ENCODE measurements at places on chromosomes 5 and 9. TPM values are rescaled to one million over a fixed set of nuclear protein-coding genes. Genes with fewer than 3 reads are reported as not detected.
A peak's percentile ranks its signal among the peaks of the same experiment; 100 is the strongest.

The C9orf72 gene
- total RNA-seq: 64.2 TPM

The ORM1 gene
- total RNA-seq: 1.5 TPM

The MOB3B gene
- total RNA-seq: 15.3 TPM

The IFNA21 gene
- total RNA-seq: not detected

The CTXN3 gene
- total RNA-seq: 0.09 TPM

The IFNK gene
- not detected for total RNA-seq

The BTNL3 gene
- 0.34 TPM for total RNA-seq

DNA sequence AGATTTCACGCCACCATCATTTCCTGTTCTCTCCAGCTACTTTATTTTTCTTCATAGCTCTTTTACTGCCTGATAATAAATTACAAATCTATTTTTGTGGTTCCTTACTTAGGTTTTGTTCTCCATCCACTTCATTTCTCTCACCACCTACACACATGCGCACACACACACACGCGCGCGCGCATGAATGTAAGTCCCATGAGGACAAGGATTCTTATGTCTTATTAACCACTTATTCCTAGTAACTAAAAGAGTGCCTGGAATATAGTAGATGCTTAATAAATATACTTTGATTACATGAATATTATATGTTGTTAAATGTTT lies 116.5 kb downstream of the TRPM6 start:
- no peaks in the 10 kb centered on the region for H3K27me3 ChIP-seq
- H3K4me1 ChIP-seq: no peaks in the 10 kb centered on the region
- H3K27ac ChIP-seq: no peak overlapping the region
- no peaks in the 10 kb centered on the region for H3K36me3 ChIP-seq
- no peak overlapping the region for H3K4me3 ChIP-seq
- no peak for DNase-seq

DNA sequence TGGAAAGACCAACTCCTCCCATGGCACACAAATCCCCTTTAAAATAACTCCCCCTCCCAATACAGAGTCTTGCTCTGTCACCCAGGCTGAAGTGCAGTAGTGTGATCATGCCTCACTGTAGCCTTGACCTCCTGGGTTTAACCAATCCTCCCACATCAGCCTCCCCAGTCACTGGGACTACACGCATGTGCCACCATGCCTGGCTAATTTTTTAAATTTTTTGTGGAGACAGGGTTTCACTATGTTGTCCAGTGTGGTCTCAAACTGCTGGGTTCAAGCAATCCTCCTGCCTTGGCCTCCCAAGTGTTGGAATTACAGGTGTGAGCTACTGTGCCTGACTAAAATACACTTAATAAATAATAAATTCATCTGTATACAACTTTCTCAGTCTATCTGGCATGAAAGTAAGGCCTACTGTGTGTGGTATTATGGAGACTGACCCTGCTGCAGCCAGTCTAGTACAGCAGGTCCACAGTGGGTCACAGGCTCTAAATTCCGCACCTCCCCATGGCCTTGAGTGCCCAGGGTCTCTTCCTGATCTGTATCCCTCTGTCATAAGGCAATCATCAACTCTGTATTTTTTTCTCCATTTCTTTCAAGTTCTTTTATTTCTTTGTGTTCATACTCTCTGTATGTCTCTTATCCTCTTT lies 169.4 kb downstream of the MAPKAP1 start:
- H3K4me3 ChIP-seq: no peak overlapping the region
- no peak for DNase-seq
- H3K4me1 ChIP-seq: no peaks in the 10 kb centered on the region
- no peaks in the 10 kb centered on the region for H3K27me3 ChIP-seq

DNA sequence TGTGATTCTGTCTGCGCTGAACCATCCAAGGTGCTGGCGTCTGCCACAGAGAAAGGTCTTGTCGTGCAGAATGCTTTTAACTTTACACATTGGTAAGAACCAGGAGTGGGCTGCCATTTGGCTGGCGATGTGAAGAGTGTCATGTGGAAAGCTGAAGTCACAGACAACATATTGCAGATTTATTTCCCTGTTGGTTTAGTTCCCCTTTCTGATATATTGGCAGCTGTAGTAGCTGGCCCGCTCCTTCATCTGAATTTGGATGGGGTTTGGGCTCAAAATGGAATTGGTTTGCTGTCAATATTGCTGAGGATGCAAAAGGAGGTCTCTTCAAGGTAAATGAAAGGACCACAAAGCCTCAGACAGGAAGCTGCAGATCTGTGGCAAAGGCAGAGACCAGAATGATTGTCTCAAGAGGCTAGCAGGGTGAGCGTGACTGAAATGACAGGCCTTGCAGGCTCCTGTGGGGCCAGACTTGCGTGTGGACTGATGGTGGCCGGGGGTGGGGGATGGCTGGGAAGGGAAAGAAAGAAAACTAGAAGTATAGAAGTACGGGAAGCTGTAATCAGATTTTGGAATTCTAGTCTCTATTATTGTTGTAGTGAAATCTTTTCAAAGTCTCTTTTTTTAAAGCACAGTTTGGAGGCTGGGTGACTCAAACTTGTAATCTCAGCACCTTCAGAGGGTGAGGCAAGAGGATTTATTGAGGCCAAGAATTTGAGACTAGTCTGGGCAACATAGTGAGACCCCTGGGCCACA lies 25.1 kb upstream of the CD180 start:
- no peak for DNase-seq
- H3K4me1 ChIP-seq: no peaks in the 10 kb centered on the region
- no peak overlapping the region for H3K4me3 ChIP-seq
- no peaks in the 10 kb centered on the region for H3K27me3 ChIP-seq

DNA sequence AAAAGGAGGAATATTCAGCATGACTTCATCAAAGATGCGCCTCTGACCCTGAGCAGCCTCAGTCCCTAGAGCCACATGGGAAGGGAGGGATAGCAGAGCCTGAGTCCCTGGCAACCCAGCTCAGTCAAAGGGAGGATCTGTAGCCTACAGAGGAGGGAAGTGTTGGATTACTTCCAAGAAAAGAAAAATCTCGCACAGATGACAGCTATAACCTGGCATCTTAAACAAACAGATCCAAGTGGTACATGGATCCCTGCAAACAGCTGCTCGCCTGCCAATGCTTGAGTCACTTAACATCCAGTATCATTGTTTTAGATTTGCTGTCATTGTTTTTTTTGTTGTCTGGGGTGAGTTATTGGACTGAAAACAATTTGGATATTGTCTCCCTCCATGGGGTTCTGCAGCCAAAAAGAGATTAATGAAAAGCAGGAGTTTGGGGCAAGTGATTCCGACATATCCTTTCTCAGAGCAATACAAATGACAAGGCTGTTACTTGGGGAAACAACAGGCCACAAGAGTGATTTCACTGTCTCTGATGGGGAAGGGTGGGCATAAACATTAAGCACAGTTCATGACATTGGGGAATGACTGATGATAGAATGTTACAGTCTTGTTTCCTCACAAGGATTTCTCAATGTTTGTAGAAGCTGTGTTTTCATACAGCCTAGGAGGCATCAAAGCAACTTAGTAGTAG lies 153.5 kb upstream of the KIF2A start:
- H3K4me1 ChIP-seq: peaks cover 16% of the 10 kb centered on the region
- H3K4me3 ChIP-seq: no peak overlapping the region
- DNase-seq: peak; percentile 33
- no peak overlapping the region for H3K27ac ChIP-seq
- H3K36me3 ChIP-seq: no peaks in the 10 kb centered on the region
- no peaks in the 10 kb centered on the region for H3K27me3 ChIP-seq

GRCh38 chr5:403995-404394 lies 39.0 kb upstream of the EXOC3 start:
- no peak overlapping the region for H3K4me3 ChIP-seq
- no peaks in the 10 kb centered on the region for H3K36me3 ChIP-seq
- DNase-seq: no peak
- H3K27ac ChIP-seq: no peak overlapping the region
- H3K4me1 ChIP-seq: peaks cover 10% of the 10 kb centered on the region

DNA sequence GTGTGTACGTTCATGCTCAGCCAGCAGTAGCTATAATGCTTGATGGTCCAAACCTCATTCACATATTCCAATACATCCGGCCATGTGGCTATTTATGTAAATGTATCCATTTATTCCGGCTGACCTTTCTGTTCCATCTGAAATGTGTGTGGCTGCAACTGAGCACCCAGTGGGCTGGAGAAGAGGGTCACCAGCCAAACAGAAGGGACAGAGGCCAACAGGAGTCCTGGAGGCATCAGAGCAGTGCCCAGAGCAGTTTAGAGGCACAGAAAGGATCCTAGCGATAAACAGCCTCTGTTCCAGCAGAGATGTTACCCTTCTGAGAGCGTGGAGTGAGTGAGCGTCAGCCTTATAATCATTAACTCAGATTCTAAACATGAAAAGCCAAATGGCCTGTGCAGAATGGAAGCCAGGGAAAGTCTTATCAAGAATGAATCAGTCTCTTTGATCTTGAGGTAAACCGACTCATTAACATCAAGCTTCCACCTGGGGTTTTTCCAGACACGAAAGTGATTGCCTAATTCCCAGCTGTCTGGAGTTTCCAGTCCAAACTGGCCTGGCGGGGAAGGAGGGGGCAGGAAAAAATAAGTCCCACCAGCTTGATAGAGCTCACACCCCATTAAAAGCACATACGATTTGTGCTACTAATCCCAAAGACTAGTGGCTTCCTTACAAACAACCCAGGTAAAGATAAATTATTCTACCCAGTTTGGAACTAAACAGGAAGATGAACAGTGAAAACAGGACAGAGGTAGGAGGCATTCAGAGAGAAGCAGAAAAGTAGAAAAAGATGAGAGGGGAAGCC lies 55.7 kb downstream of the SUSD1 start:
- H3K4me1 ChIP-seq: peaks cover 32% of the 10 kb centered on the region
- no peaks in the 10 kb centered on the region for H3K27me3 ChIP-seq
- H3K4me3 ChIP-seq: no peak overlapping the region
- no peak for DNase-seq

DNA sequence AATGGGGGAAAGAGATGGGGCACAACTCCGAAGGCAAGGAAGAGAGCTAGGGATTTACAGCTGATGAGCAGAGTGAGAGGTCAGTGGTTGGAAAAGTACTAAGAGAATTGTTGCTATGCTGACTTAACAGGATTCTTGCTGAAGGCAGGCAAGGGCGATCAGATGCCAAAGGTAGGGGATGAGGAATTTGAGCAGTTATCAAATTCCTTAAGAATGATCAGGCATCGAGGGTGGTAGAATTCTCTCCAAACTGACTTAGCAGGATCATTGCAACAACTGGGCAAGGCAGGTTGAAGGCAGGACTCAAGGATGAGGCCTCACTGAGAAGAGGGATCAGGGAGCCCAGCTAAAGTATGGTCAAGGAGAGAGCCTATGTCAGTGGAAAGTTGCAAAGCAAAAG lies 171.0 kb downstream of the HSD17B3 start:
- H3K27ac ChIP-seq: no peak overlapping the region
- no peaks in the 10 kb centered on the region for H3K36me3 ChIP-seq
- DNase-seq: no peak
- no peak overlapping the region for H3K4me3 ChIP-seq
- peaks cover 34% of the 10 kb centered on the region for H3K4me1 ChIP-seq
- peaks cover 31% of the 10 kb centered on the region for H3K27me3 ChIP-seq

DNA sequence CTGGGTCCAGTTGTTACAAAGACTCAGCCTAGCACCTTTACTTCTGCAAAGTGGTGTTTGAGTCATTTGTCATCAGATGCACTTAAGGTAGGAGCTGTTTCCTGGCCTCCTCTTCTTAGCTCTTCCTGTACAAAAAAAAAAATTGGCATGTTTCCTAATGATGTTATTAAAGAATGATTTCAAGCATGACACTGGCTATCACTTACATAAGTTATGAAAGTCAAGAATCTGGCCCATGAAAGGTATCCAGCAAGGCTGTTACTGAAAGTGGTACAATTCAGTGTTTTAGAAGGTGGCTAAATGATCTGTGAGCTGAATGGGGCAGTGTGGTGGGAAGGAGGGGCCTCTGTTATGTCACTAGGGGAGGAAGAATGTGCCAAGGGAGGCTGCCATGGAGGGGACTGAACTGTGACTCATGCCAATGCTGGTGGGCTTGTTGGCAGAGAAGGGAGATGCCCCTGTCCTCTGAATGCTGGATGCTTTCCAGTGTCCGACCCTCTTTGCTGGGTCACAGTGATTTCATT lies 175.1 kb upstream of the MAP1B start:
- no peak overlapping the region for H3K27ac ChIP-seq
- no peak for DNase-seq
- H3K4me1 ChIP-seq: peaks cover 13% of the 10 kb centered on the region
- no peaks in the 10 kb centered on the region for H3K36me3 ChIP-seq
- H3K27me3 ChIP-seq: no peaks in the 10 kb centered on the region

DNA sequence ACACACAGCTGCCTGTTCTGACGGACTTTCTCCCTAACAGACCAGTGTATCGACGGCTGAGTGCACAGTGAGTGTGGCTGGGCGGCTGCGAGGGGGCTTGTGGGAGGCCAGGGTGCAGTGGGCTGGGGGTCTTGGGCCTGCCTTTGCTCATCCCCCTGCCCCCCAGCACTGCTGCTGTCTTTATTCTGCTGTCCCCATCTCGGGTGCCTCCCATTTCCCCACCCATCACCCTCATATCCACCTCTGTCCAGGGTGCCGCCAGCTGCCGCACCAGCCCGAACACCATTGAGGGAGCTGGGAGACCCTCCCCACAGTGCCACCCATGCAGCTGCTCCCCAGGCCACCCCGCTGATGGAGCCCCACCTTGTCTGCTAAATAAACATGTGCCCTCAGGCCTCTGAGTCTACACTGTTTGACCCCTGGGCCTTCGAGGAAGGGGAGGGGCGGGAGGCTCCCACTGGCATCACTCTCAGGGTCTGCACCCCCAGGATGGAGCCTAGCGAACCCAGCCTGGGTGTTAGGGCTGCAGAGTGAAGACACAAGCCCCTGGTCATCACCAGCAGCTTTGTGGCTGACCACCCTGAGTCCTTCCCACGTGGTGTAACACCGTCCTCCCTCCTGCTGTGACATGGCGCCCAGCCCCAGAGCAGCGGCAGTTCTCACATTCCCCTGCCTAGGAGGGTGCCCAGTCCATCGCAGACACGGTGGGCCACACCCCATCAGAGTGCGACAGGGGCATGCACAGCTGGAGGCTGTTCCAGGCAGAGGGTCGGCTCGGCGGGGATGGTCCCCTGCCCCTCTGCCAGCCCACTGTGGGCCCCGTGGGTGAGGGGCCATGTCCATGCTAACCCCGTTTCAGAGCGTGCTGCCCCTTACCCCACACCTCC lies 4.0 kb downstream of the LCN2 start:
- no peaks in the 10 kb centered on the region for H3K4me1 ChIP-seq
- H3K4me3 ChIP-seq: no peak overlapping the region
- no peaks in the 10 kb centered on the region for H3K27me3 ChIP-seq
- no peaks in the 10 kb centered on the region for H3K36me3 ChIP-seq

GRCh38 chr9:134268747-134269146 lies 57.5 kb upstream of the RXRA start:
- H3K4me1 ChIP-seq: peaks cover 4% of the 10 kb centered on the region
- DNase-seq: no peak
- H3K27ac ChIP-seq: no peak overlapping the region
- no peak overlapping the region for H3K4me3 ChIP-seq
- H3K36me3 ChIP-seq: no peaks in the 10 kb centered on the region
- H3K27me3 ChIP-seq: no peaks in the 10 kb centered on the region

DNA sequence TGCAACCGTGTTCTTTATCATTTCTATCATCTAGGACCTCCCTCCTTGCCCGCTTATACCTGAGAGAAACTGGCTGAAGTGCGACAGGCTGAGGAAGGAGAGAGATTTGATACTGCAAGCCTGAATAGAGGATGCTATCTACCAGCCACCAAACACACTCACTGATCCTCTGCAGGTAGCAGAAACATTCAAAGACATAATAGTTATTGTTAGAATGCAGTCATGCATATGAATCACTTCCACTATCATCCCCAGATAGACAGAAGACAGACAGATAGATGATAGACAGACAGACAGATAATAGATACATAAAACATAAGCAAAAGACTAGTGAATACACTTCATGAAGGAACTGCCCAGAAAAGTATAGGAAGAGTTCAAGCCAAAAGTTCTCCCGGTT lies 32.9 kb downstream of the FAM81B start:
- H3K27ac ChIP-seq: no peak overlapping the region
- peaks cover 9% of the 10 kb centered on the region for H3K4me1 ChIP-seq
- no peaks in the 10 kb centered on the region for H3K36me3 ChIP-seq
- no peak for DNase-seq
- H3K27me3 ChIP-seq: no peaks in the 10 kb centered on the region

Measured in neural progenitor cell (in vitro differentiated cells).